ENCODE measurements at places on chromosomes 3 and 15.
A peak's percentile ranks its signal among the peaks of the same experiment; 100 is the strongest.

- no peak for DNase-seq
Observed at GRCh38 chr3:196227629-196228493, 11.5 kb downstream of the SLC51A start.

GRCh38 chr3:171168086-171168485 is 141.6 kb upstream of the SLC2A2 start:
- DNase-seq: no peak

- DNase-seq: no peak
Observed at GRCh38 chr15:88061452-88061851, 195.1 kb downstream of the NTRK3 start.

DNA sequence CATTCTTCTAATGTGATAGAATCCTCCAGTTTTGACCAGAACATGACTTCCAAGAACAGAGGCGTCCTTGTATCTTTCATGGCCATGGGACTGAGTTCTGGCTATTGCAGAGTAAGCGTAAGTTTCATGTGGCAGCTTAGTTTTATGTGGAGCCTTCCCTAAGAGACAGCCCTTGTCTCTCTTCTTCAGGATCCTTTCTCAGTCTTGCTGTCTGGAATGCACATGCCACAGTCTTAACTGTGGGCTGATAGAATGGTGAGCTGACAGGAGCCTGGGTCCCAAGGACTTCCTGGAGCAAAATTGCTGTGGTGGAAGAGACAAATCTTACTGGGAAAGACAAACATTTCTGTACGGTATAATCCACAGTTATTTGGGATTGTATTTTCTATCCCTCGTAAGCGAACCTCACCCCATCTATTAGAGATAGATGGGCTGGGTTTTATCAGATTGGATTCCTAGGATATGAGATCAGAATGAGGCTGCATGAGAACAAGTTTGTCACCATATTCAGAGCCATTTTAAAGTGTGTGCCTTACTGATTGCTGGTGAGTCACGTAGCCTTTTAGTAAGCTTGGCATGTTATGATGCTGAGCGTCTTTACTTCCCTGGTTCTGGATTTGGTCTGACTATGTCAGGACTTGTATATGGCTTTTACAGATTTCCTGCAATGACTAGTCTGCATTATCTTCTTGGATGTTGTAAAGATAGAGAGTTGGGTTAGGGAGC is 32.8 kb downstream of the CDIN1 start:
- no peak for DNase-seq

DNA sequence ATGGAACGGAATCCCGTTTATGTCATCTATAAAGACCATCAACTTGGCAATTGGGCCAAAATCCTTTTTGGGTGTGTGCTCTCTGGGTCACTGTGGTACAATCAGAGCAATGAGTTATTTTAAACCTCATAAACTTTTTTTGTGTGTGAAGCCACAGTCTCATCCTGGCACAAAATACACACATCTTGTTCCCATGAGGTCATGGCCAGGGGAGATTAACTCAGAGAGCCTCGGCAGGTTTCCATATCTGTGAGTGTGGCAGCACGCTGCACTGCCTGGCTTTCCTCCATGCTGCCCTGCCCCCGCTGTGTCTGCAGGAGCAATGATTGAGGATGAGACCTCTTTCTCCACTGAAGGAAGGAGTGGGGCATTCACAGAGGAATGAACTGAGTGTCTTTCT is 54.0 kb upstream of the DLG1 start:
- DNase-seq: no peak

DNA sequence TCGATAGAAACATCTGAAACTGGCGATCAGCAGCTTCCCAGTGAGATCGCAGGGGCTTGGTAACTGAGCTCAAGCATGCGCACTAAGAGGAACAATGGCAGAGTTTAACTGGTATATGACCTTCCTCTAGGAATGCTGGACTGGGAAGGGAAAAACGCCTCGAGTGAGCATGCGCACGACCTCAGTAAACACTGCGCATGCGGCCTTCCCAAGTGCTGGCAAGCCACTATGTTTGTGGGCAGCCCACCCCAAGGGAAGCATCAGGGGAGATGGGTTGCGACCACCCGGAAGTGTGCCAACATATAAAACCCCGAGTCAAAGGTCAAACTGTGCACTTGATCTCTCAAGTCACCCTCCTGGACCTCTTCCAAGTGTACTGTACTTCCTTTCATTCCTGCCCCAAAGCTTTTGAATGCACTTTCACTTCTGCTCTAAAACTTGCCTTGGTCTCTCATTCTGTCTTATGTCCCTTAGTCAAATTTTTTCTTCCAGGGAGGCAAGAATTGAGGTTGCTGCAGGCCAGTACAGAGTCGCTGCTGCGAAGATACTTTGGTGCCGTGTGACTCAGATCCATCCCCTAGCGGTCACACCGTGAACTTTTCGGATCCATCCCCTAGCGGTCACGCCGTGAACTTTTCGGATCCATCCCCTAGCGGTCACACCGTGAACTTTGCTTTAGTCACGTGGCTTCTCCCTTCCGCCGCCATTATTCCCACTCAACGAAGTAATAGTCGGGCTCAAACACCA is 243.3 kb downstream of the FAM43A start:
- no peak for DNase-seq

- DNase-seq: no peak
Observed at GRCh38 chr3:25257026-25257425, 171.0 kb upstream of the RARB start.

DNA sequence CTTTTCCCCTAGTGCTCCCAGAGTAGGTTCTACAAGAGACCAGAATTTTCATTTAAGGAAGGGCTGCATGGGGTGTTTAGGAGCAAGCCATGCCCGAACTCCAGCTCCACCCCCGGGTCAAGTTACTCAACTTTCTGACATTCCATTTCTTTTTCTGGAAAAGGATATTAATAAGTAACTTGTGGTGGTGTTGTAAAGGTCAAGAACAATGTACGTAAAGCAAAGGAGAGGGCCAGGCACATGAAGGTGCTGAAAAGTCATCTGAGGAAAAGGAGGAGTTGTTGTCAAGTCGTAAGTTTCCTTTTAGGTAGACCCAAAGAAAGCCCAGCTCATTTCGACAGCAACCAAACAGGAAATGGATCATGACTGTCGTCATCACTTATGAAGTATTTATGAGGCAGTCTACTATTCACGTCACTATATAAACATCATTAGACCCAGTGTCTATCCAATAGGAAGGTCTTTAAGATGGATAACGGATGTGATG is 319.6 kb upstream of the IL12A start:
- DNase-seq: no peak

DNA sequence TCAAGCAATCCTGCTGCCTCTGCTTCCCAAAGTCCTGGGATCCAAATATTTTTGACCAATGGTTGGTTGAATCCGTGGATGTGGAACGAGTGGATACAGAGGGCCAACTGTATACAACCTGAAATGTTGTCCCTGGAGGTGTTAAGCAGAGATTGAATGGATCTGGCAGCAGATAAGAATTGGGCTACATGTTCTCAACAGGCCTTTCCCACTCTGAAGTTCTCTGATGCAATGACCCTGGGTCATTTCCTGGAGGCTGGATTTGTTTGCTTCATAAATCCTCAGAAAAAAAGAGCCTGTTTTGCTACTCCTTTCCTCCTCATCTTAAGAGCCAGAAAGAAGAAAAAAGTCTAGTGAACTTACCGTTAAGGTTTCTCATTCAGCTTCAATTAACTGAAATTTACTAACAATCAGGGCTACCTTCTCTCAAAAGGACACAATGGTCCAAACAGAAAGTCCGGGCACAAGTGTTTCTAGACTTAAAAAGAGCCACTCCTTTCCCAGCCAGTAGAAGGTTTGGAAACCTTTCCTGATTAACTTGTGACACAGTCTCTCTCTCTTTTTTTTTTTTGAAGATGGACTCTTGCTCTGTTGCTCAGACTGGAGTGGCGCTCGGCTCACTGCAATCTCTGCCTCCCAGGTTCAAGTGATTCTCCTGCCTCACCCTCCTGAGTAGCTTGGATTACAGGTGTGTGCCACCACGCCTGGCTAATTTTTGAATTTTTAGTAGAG is 6.5 kb downstream of the ARHGEF3 start:
- no peak for DNase-seq

- no peak for DNase-seq
Observed at GRCh38 chr3:121822973-121823372, 11.9 kb downstream of the IQCB1 start.

- no peak for DNase-seq
Observed at GRCh38 chr15:57551715-57552677, 39.7 kb upstream of the MYZAP start.

- DNase-seq: no peak
Observed at GRCh38 chr3:5384557-5385236, 197.2 kb downstream of the EDEM1 start.

DNA sequence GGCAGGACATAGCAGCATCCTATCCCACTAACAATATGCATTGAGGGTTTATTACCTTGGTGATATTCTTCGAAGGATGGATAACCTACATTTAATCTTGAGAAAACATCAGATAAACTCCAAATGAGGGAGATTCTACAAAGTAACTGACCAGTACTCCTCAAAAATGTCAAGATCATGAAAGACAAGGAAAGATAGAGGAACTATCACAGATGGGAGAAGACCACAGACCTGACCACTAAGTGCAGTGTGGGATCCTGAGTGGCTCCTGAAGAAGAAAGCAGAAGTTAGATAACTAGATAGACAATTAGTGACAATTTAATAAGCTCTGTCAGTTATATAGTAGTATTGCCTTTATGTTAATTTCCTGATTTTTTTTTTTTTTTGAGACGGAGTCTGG is 17.7 kb upstream of the CGNL1 start:
- no peak for DNase-seq

- DNase-seq: no peak
Observed at GRCh38 chr3:64163019-64163754, 62.1 kb downstream of the PRICKLE2 start.

- no peak for DNase-seq
Observed at GRCh38 chr3:82494977-82495489, 733.6 kb upstream of the GBE1 start.

- no peak for DNase-seq
Observed at GRCh38 chr3:4241595-4242170, 61.5 kb upstream of the SETMAR start.

GRCh38 chr3:8366219-8366810 is 135.3 kb upstream of the LMCD1 start:
- no peak for DNase-seq

- no peak for DNase-seq
Observed at GRCh38 chr15:40549894-40550293, 14.9 kb downstream of the CCDC32 start.

GRCh38 chr3:183400352-183400751 is 28.1 kb downstream of the MCF2L2 start:
- DNase-seq: no peak

- DNase-seq: peak; percentile 63
Observed at GRCh38 chr3:108662142-108662738, 72.7 kb downstream of the DZIP3 start.

- no peak for DNase-seq
Observed at GRCh38 chr3:30269751-30270445, 336.5 kb upstream of the TGFBR2 start.

DNA sequence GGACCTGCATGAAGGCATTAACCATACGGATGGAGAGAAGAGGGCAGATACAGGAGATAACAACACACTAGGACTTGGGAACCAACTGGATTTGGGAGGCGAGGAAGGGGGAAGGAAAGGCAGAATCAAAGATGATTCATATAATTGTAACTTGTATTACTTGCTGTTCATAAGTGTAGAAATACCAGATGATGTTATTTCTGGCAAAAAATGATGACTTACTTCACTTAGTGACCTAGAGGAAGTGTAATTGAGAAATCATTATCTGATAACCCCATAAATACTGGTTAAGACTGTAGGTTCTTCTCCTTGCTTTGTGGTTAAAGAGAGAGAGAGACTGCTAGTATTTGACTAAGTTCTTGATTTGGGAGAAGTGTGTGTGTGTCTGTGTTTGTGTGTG is 50.5 kb upstream of the GK5 start:
- DNase-seq: no peak

DNA sequence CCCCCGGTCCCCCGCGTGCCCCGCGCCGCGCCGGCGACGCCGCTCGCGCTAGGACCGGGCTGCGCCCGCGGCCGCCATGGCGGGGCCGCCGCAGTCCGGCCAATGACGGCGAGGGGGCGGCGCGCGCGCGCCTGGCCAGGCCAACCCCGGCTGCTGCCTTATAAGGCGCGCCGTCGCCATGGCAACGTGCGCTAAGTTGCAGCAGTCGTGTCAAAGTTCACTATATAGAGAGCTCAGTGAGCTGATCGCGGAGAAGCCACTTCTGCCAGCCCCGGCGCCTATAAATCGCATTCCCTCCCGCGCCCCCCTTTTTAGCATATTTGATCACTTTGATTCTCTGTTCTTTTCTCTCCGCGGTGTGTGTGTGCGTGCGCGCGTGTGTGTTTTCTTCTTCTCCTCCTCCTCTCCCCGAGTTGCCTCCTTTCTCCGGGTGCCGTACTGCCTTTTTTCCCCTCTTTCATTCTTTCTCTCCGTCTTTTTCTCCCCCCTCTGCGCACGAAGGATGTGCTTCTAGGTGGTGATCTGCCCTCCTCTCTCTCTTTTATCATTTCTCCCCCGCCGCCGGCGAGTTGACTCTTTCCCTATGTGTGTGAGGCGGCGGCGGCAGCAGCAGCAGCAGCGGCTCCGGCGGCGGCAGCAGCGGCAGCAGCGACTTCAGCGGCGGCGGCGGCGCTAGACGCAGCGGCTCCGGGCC is at the start of gene NR2F2:
TSS of gene NR2F2 (plus strand) at position 251 of the 694 bp plus-strand sequence. CDS start 1,406 bp downstream, outside the sequence.
- DNase-seq: peak; percentile 66

DNA sequence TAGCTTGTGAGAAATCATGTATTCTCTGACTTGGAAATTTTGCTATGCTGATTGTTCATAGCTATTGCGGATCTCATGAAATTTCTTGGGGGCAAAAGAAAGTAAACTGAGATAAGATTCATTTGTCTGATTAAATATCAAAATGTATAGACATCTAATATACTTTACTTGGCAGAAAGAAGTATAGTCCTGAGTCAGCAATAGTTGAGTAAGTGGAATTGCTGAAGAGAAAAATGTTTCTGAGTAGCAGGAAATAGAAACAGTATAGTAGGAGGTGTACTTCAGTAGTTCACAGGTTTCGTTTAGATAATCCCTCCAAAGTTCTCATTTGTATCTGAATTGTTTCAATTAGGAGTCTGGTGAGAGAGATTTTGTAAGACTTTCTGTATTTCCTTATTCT is 705.9 kb downstream of the MCTP2 start:
- DNase-seq: no peak

Data from activated naive CD4-positive, alpha-beta T cell treated with anti-CD3 and anti-CD28 coated beads for 36 hours (primary cell).